Choroid plexus epithelial cell (primary cell): ENCODE measurements at places on chromosomes 13 and 19.

DNA sequence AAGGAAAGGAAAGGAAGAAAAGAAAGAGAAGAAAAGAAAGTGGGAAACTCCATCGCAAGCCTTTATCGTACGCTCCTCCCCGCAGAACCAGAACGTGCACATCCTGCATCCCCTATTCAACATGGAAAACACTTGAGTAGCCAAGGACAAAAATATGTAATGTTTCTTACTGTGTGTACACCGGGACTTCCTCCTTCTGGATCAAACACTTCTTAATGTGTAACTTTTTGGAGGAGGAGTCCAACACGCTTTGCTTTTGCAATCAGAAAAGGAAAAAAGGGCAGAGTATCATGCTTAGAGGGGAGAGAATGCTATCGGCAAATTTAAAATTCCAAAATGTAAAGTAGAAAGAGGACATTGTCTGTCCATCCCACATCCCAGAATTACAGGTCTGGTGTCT lies 7.8 kb upstream of the SHFL start:
- DNase-seq, result no peak

GRCh38 chr13:114263578-114263977 lies 17.8 kb upstream of the UPF3A start:
- no peak for DNase-seq

- no peak for DNase-seq
Measured at GRCh38 chr13:104196611-104197010, 1130.4 kb upstream of the SLC10A2 start.

DNA sequence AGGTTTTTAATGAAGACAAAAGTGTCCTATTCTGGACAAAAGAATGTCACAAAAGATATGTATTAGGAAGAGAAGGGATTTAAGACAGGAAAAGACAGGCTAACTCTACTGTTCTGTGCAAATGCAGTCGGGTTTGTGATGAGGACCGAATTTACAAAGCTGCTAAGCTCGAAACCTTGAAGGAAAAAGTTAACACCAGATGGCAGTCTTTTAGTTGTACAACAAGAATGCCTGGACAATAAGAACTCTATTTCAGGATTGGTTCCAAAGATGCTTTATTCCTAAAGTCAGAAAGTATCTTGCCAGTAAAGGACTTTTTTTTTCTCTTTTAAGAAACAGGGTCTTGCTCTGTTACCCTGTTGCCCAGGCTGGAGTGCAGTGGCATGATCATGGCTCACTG lies 51.1 kb downstream of the HS6ST3 start:
- DNase-seq, result peak; percentile 72

DNA sequence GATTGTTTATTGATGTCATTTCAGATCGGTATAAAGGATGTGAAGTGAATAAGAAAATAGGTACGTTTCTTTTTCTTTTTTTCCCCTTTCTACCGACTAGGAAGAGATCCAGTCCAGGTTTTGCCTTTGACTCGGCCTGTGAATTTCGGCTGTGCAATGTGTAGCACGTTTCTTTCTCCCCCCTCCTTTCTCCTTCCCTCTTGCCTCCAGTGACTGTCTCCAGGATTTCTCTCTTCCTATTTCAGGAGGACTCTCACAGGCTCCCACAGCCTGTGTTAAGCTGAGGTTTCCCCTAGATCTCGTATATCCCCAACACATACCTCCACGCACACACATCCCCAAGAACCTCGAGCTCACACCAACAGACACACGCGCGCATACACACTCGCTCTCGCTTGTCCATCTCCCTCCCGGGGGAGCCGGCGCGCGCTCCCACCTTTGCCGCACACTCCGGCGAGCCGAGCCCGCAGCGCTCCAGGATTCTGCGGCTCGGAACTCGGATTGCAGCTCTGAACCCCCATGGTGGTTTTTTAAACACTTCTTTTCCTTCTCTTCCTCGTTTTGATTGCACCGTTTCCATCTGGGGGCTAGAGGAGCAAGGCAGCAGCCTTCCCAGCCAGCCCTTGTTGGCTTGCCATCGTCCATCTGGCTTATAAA lies at the start of gene GPC6:
Gene GPC6, plus strand, starts transcription at position 185 of the 657 bp plus-strand sequence.
- DNase-seq, result peak; percentile 98
